BJ (cell line): ENCODE measurements at places on chromosomes 12 and 14. TPM values are rescaled to one million over a fixed set of nuclear protein-coding genes. Genes with fewer than 3 reads are reported as not detected.

DNA sequence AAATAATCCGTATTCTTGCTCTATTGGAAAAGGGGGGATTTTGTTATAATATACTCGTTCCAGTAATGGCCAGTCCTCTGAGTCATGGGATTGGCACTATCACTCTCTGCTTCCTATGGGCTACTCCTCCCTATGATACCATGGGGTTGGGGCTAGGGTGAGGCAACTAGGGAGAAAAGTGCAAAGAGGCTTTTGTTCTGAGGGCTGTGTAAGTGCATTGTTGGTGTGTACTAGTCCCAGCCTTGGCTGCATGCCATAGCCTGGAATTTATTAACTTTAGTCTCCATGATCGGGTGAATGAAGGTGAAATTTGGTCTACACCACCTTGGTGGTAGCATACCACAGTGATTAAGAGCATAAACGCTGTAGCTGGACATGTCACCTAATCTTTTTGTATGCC lies 247.6 kb downstream of the RPAP3 start:
- no peak for DNase-seq

GRCh38 chr14:24710403-24711112 lies 76.6 kb upstream of the GZMB start:
- no peak for DNase-seq

DNA sequence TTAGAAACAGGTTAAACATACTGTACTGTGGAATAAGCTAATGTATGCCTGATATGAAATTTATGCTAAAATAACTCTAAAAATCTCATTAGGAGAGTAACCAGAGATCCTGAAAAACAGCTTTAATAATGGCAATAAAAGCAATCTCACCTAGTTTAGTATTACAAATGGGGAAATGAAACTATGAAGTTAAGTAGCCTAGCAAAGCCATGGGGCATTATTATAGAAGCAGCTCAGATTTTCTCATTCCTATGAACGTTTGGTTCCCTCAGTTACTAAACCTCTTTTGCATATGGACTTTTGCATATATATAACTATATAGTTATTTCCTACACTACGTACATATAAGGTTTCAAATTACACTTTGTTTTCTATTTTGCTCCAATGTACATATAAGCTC lies 25.0 kb upstream of the APPL2 start:
- no peak for DNase-seq

Gene KLRB1
- polyA plus RNA-seq: not detected in 2 replicates

- peak; percentile 84 for DNase-seq
Observed at GRCh38 chr12:10716704-10717315, 6.3 kb downstream of the YBX3 start.
